Activated CD4-positive, alpha-beta memory T cell treated with anti-CD3 and anti-CD28 coated beads, Interleukin-2, amount 10 ng/mL, durations not matched to agents 7 days and 5 days (primary cell): ENCODE measurements at places on chromosomes 16 and 17.

DNA sequence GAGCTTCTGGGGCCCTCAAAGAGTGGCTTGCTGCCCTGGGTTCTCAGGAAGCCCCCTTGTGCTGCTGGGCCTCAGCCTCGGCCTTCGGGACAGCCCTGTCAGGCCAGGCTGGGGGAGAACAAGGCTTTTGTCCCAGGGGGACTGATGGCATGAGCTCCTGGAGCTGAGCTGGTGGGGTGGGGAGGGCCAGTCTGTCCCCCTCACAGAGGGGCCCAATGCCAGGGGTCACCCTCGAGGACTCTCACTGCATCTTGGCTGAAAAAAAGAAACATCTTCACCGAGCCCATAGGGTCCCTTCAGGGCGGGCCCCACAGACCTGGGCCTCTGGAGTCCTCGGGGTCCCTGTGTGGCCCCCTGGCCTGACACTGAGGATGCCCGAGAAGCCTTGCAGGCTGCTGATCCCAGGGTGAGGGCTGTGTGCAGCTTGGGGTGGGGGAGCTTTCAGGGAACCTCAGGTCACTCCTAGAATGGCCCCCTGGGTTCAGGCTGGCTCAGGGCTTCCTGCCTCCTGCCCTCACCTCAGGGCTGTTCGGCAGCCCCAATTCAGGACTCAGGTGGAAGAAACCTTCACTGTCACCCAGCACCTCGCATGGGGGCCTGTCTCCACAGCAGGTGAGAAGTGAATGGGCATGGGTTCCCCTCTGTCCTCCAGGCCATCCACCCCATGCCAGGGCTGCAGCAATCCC, 90.5 kb downstream of the TNFRSF13B start:
- DNase-seq = no peak

- DNase-seq = no peak
Observed at GRCh38 chr16:12091569-12092543, 115.3 kb downstream of the SNX29 start.

- DNase-seq = no peak
Observed at GRCh38 chr17:55437159-55437605, 15.5 kb upstream of the MMD start.

DNA sequence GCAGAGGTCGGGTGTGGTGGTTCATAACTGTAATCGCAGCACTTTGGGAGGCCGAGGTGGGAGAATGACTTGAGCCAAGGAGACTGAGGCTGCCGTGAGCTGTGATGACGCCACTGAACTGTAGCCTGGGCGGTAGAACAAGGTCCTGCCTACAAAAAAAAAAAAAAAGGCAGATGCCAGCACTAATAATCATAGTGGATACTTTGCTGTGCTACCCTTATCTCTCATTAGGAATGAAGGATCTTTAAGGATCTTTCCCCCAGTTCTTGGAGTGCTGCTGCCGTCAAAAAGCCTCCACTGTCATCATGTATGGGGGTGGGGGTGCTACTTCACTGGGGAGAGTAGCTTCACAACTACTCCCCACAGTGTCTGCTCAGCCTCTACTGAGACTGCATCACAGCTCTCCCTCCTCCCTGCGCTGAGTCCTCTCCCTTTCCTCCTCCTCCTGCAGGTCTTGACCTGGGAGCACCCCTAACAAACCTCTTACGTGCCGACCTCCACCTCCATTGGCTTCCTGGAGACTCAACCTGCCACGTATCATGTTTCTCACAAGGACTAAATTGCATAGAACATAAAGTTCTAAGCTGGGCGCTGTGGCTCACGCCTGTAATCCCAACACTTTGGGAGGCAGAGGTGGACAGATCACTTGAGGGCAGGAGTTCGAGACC, 24.4 kb upstream of the ST6GALNAC1 start:
- DNase-seq = no peak

DNA sequence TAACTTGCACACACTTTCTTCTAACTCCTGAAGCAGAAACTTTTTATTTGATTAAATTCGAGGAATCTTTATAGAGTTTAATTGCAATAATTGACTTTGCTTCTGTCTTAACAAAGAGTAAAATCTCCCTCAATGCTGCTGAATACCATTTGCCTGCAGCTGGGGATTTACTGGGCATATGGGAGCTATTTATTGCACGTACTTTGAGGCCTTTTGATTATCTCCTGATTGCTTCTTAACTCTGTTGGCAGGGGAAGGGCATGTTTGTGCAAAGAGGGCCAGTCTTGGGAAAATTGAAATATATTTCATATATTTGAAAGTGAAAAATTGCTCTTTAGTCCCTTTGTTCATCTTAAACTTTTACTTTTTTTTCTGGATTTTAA, 156.8 kb upstream of the CHMP6 start:
- DNase-seq = no peak

DNA sequence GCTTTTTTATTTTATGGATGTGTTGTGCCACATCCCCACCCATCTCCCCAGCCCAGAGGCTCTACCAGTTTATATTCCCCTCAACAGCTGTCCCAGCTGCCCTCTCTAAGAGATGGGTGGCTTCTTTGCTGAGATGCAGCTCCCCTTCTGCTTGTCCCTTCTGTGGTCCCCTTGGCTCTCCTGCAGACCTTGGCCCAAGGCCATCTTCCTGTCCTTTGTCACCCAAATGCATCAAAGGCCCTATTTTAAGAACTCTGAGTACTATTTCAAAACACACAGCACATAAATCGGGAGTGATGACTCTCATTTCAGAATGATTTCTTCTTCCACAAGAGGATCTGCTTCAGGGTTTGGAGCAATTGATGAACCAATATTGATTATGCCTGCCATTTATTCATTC, 85.3 kb downstream of the SPACA3 start:
- DNase-seq = no peak

DNA sequence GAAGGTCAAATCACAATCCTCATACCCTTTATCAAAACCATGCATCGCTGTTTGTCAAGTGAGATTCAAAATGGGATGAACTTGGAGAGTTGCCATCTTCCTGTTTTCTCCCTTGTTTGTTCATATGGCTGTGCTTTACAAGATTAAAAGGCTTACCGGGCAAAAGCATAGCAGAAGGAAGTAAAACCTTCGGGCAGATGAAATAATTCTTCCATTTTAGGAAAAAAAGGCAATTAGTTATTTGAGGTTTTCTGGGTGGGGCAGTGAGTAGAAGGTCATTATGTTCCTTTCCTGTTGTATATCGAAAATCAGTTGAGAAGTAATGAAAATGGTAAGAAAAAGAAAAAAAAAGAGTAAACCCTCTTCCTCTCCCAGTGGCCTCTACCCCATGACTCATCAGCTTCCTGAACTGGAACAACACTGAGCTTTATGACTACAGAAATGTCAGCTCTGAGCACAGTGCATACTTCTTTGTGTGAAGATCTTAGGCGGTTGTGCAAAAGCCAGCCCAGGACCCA, 369.2 kb downstream of the CDH13 start:
- peak; percentile 16 for DNase-seq

GRCh38 chr17:74215342-74215727, 2.0 kb downstream of the TTYH2 start:
- DNase-seq = peak; percentile 20

GRCh38 chr17:3754458-3755334, 31.0 kb downstream of the HASPIN start:
- peak; percentile 74 for DNase-seq

- DNase-seq = no peak
Observed at GRCh38 chr17:21474815-21475214, 98.7 kb downstream of the KCNJ12 start.

DNA sequence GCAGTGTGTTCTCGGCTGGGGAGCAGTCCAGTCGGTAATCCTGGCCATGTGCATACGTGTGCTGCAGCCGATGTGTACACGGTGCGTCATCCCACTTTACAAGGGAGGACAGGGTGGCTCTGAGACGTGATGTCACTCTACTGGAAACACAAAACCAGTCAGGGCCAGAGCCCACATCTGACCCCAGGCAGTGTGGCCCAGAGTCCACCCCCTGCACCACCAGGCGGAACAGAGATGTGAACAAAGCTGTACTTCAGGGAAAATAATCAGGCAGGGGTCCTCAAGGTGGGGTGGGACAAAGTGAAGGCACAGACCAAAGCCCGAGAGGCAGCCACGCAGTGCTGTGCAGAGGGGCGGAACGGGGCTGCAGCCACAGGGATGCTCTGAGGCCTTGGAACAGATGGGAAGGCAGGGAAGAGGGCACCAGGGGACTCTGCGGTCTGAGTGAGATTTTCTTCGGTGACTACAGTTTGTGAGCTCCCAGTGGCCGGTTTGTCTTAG, 181.5 kb downstream of the ZNF423 start:
- DNase-seq = no peak

GRCh38 chr16:79640513-79641360, 40.2 kb upstream of the MAF start:
- DNase-seq = peak; percentile 50
